ENCODE measurements at places on chromosomes 3 and 15. TPM values are rescaled to one million over a fixed set of nuclear protein-coding genes. Genes with fewer than 3 reads are reported as not detected.
A peak's percentile ranks its signal among the peaks of the same experiment; 100 is the strongest.

The GOLGA6A gene
- not detected for total RNA-seq

The ITIH4 gene
- 0.60 TPM for total RNA-seq

The WDR76 gene
- 2.7 TPM for total RNA-seq

The ADGRG7 gene
- 18.3 TPM for total RNA-seq

The P2RY14 gene
- total RNA-seq: 11.3 TPM

The IL17RD gene
- total RNA-seq: 2.8 TPM

The NPAP1 gene
- total RNA-seq: not detected

The IGDCC3 gene
- not detected for total RNA-seq

The NR2E3 gene
- total RNA-seq: 0.55 TPM

The IL16 gene
- total RNA-seq: 5.2 TPM

The PPARG gene
- 132 TPM for total RNA-seq

The TLNRD1 gene
- total RNA-seq: 20.8 TPM

DNA sequence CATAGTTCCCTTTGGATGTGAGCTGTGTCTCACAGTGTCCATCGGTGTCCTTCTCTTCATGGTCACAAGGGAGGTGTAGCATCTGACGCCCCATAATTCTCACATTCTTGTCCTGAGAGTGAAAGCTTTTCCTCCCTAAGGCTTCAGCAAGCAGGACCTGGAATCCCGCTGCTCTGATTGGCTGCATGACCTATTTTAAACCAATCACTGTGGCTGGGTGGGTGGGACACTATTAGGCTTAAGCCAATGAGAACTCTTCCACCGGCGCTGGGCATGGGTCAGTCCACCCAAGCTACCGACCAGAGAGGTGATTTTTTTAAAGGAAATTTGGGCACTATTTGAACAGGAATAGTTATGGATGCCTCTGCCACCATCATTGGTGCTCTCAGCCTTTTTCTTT, 385.9 kb downstream of the MFSD1 start:
- no peak for DNase-seq

DNA sequence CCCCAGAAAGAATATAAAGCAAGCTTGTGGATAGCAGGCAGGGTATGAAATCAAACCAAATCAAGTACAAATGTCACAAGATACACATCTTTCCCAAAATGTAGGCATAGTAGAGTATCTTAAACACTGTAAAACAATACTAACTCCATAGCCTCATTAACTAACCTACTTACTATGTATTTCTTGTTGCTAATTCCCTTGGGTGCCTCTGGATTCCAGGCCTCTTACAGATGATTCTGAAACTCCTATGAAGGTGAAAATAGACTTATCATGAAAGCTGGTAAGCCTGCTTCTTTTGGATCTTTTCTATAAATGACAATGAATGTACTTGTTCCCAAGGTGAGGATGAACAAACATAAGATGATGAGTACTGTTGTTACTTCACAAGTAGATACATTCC, 93.8 kb downstream of the FRMD5 start:
- no peak for DNase-seq

- DNase-seq: no peak
Measured at GRCh38 chr3:5136919-5137429, 14.9 kb downstream of the ARL8B start.

DNA sequence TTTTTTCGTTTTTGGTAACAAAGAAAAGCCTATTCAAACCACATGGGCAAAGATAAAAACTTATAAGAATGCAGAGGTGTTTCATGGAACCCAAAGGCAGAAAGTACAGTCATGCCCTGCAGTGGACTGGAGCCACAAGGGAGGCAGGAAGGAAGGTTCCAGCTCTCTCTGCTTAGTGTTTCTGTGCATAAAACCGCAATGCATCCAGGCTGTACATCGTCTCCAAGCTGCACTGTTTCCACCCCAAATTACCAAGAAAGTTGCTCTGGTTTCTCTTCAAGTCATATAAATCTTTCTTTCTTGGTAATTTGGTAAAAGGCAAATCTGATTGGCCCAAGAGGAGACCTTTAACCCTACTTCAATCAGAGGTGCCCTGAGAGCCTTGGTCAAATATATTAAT, 15.8 kb downstream of the TRAT1 start:
- DNase-seq: no peak

GRCh38 chr3:76685858-76686257, 354.0 kb upstream of the ROBO2 start:
- no peak for DNase-seq

DNA sequence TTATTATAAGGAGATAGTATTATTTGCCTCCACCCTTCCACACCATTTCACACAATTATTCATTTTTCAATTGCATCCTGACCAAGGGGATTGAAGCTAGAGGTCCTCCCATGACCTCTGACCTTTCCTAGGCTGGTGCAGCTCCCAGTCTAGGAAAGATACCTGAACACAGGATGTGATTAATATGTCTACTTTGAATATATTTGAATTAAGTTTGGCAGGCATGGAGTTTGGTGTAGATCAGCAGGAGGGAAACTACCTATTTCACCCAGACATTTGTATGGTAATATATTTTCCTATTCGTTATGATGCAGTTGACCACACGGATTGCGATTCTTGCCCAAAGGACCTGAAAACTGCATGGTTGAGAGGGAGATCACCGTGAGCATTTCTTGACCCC, 596.3 kb downstream of the AGBL1 start:
- no peak for DNase-seq

DNA sequence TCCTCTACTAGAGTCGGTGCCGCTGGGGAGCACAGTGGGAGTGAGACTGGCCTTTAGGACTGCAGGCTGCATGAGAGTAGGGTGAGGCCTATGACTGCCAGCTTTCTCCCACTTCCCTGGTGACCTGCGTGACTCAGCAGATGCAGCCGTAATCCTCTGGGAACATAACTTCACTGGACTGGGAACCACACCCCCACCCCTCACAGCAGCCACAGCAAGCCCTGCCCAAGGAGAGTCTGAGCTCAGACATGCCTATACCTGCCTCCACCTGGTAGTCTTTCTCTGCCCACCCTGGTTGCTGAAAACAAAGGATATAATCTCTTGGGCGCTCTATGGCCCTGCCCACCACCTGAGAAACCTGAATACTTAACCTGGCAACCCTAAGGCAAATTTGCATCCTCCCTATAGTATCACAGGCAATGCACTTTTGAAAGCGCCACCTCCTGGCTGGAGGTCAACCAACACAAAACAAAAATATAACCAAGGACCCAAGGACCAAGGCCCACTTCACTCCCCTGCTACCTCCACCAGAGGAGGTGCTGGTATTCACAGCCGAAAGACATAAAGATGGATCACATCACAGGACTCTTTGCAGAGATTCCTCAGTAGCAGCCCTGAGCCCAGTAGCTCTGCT, 308.9 kb downstream of the CTNNB1 start:
- no peak for DNase-seq

GRCh38 chr3:115187149-115187757, 40.2 kb upstream of the ZBTB20 start:
- peak; percentile 23 for DNase-seq

DNA sequence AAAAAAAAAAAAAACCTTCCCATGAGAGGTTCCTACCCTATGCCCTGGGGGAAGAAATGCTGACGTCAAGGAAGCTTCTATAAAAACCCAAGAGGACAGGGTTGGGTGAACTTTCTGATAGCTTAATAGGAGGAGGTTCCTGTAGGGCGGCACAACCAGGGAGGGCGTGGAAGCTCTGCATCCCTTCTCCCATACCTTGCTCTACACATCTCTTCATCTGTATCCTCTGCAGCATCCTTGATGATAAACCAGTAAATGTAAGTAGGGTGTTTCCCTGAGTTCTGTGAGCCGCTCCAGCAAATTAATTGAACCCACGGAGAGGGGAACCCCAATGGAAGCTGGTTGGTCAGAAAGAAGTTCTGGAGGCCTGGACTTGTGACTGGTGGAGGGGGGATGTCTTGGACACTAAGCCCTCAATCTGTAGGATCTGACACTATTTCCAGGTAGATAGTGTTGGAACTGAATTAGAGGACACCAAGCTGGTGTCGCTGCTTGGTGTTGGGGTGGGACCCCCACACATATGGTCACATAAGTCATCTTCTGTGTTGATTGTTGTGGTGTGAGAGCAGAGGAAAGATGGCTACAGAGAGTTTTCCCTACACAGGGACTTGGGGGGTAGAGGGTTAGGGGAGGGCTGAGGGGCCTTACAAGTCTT, 91.5 kb downstream of the ST6GAL1 start:
- DNase-seq: no peak

DNA sequence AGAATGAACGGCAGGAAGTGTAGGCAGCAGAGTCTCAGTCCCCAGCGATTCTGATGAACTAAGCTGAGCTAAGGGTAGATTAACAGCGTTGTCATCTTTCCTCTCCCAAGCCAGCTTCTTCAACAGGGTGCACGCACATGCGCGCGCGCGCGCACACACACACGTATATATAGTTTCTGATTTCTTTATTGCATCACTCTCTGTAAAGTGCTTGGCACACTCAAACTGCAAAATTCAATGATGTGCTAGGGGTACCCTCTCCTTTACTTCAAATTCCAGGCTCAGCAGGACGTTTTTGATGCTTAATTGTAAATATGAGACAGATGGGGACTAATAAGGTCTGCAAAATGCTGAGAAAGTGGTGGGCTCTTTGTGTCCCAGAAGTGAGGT, 26.1 kb upstream of the VPS8 start:
- no peak for DNase-seq

DNA sequence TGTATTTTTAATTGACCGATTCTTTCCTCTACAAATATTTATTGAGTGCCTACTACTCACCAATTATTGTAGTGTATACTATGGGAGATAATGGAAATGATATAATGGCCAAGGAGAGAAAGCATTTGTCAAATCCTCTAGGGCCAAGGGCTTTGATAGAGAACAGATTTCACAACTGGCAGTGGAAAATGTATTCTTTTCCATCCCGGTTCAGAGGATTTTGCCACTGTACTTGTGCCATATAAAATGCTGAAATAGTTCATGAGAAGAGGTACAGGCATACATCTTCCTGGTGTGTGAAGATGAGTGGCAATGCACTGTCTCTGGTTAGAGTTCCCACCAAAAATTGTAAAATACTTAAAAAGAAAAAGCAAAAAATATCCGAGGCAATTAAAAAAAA, 451.6 kb upstream of the TPRG1 start:
- DNase-seq: no peak

DNA sequence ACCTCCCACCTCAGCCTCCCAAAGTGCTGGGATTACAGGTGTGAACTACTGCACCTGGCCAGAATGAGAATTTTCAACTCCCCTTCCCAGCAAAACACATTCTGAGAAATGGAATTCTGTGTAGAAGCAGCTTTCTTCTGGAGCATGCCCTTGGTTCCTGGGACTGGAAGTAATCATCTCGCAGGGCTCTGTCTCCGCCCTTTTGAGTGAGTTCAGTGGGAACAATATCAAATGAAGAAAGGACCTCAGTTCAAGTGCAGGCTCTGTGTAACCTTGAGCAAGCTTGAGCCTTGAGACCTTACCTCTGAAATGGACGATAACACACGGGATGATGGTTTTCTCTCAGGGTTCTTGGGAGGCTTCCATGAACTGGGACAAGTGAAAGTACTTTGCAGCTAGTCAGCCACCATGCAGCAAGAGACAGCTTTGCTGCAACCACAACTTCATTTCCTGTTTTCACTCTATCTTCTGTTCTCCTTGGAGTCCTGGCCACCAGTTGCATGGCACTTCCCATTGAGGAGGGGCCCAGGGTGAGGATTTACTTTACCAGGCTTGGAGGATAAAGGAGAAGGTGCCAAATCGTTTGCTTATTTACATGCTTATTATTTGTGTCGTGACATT, 35.7 kb upstream of the IGF1R start:
- DNase-seq: no peak

GRCh38 chr15:58877999-58878825, 55.3 kb downstream of the SLTM start:
- no peak for DNase-seq

- DNase-seq: no peak
Measured at GRCh38 chr15:37106490-37107001, 6.2 kb upstream of the MEIS2 start.

- no peak for DNase-seq
Measured at GRCh38 chr3:3015185-3016089, 94.7 kb downstream of the IL5RA start.

DNA sequence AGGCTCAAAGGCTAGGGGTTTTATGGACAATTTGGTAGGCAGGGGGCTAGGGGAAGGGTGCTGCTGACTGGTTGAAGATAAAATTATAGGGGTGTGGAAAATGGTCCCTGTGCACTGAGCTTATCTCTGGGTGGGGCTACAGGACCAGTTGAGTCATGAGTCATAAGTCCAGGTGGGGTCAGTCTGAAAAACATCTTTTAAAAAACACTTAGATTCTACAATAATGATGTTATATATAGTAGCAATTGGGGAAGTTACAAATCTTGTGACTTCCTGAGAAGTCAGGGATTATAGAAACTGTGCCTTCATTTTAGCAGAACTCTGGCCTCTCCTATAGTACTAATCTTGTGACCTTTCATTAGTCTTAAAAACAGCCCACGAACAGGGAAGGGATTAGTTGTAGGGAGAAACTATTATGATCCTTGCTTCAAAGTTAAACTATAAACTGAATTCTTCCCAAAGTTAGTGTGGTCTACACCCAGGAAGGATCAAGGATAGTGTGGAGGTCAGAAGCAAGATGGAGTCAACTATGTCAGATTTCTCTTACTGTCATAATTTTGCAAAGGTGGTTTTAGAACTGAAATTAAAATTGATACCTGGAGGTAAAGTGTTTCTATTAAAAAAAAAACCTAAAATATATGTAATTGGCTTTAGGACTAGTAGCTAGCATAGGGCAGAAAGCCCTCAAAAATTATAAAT, 130.1 kb downstream of the P2RY1 start:
- DNase-seq: no peak

DNA sequence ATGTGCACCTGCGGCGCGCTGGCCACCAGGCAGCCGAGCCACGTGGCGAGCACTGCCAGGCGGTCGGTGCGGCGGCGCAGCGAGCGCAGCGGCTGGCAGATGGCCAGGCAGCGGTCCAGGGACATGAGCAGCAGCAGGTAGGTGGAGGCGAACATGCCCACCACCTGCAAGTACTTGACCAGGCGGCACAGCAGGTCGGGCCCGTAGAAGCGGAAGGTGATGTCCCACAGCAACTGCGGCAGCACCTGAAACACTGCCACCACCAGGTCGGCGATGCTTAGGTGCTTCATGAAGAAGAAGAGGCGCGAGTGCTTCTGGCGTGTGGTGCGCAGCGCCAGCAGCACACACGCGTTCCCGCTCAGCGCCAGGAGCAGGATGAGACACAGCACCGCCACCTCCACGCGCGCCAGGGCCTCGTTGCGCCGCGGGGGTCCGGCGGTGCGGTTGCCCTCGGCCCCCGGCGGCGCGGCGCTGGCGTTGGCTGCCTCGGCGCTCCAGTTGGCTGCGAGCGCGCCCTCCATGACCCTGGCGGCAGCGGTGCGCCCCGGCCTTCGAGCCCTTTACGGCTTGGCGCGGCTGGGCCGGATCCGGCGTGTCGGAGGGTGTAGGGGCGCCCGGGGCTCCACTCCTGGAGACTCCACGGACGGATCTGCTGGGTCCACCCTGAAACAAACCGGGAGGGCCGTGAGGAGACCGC, 1.6 kb downstream of the OXTR start:
- peak; percentile 32 for DNase-seq

GRCh38 chr3:5510300-5510699, 322.8 kb downstream of the EDEM1 start:
- DNase-seq: no peak

DNA sequence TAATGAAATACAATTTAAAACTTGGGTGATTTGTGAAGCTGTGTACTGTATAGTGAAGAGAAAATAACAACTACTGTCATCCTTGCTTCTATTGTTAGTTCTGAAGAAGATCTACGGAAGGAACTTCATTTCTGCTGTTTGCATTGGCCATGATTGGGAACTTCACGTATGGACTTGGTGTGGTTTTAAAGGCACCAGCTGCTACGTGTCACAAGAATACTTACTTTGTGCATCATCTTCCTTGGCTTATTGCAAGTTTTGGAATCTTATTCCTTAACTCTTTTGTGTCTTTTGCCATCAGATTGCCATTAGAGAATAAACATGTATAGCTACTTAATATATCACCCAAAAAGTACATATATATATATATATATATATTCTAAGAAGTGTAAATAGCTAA, 75.0 kb upstream of the VEPH1 start:
- no peak for DNase-seq

Data from transverse colon (tissue), 4 donors.